ENCODE measurements at places on chromosomes 16 and 17.
A peak's percentile ranks its signal among the peaks of the same experiment; 100 is the strongest.

GRCh38 chr16:3092501-3092941 is 6.6 kb downstream of the ZSCAN10 start:
- DNase-seq: no peak

DNA sequence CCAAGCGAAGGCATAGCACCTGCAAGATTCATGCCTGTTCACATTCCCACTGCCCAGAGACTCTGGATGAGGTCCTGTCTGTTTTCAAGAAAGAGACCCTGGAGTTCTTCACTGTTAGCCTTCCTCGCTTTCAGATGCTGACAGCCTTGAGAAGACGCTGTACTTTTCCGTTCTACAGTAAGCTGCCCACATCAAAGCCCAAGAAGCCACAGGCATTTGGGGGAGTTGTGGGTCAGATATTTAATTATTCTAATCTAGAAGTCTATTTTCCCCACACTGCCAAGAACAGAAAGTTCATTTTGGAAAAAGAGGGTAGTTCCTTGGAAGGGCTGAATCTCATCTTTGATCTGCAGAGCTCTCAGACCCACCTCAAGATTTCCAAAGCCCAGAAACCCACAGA is 127.9 kb downstream of the AXIN2 start:
- DNase-seq: no peak

GRCh38 chr17:57379237-57379894 is 123.0 kb downstream of the MSI2 start:
- no peak for DNase-seq

DNA sequence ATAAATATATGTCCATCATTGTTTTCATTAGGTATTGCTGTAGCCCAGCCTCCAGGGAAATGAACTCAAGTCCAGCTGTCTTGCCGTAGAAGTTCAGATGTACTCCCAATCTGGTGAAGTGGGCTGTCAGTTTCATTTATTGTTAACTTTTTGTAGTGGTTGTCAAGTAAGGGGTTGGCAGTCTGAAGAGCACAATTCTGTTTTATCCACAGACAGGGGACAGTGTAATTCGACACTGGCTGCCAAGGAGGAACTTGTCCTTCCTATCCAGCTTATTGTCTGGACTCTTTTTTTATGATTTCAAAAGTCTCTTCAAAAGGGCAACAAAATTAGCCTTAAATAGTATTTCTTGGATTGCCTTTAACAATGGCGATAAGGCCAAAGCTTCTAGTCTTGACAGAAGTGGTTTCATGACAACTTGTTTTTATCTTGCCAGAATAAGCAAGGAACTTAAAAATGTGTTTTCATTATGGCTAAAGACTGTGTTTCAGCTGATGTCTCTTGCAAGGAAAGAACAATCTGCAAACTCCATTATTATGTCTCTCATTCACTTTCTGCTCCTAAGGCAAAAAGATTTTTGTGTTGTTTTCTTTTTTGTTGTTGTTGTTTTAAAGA is 73.9 kb upstream of the TANC2 start:
- no peak for DNase-seq

DNA sequence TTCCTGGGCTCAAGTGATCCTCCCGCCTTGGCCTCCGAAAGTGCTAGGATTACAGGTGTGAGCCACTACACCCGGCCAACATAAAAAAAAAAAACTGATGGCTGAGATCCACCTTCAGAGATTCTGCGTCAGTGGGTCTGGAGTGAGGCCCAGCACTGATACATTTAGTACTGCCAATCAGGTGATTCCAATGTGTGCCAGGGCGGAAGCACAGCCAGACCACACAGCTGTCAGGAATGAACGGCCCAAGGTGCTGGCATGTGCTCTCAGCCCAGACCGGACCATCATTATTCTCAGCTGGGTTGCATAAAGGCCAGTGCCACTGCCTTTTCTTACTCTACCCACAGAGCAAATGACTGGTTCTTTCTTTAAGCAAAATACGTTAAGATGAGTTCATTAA is 1.2 kb upstream of the BCO1 start:
- DNase-seq: no peak

GRCh38 chr17:37301288-37301687 is 74.5 kb upstream of the C17orf78 start:
- peak; percentile 68 for DNase-seq

- no peak for DNase-seq
These were observed 93.3 kb downstream of the FOXL1 start for GRCh38 chr16:86671486-86672178.

All from GM23248 (cell line).